ENCODE measurements at places on chromosomes 7 and 10.

- no peak for DNase-seq
Observed at GRCh38 chr7:44633254-44634186, 27.1 kb downstream of the OGDH start.

DNA sequence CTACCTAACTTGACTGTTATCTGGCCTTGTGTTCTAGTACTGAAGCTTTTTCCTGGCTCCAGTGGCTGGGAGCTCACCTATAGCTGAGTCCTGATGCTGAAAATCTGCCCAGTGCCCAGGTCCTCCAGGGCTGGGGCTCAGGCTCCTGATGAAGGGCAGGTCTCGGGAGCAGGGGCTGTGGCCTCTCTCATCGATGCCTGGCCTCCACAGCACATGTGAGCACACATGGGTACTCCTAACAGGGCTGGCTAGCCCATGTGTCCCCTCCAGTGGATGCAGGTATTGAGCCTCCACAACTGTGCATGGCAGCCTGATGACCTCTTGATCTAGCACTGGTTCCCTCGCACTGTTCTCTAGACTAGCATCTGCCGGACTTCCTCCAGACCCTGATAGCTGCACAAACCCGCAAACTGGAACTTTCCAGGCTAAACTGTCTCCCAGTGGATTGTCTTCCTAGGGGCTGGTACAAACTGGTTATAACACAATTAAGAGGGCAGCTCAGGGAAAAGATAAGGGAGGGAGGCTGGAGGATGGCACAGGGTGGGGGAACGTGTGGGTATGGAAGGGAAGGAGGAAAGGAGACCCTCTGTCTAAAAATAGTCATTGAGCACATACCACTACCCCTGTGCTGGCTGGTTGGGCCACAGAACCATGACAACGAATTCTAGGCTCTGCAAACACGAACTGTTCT is 35.1 kb downstream of the PLAC9 start:
- DNase-seq, result no peak

DNA sequence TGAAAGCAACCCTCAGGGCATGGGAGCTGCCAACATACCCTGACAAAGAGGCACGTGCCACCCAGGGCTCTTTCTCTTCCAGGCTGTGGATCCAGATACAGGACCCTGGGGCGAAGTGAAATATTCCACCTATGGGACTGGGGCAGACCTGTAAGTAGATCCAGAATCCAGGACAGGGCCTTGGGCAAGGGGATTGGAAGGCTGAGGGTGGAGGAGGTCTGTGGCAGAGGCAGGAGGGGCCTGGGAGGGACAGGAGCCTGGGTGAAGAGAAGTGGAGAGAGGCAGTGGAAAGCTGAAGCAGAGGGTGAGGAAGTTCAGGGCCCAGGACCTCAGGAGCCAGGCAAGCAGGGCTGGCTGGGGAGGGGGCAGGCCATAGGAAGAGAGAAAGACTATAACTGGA is 13.8 kb downstream of the LRIT2 start:
- DNase-seq, result no peak

DNA sequence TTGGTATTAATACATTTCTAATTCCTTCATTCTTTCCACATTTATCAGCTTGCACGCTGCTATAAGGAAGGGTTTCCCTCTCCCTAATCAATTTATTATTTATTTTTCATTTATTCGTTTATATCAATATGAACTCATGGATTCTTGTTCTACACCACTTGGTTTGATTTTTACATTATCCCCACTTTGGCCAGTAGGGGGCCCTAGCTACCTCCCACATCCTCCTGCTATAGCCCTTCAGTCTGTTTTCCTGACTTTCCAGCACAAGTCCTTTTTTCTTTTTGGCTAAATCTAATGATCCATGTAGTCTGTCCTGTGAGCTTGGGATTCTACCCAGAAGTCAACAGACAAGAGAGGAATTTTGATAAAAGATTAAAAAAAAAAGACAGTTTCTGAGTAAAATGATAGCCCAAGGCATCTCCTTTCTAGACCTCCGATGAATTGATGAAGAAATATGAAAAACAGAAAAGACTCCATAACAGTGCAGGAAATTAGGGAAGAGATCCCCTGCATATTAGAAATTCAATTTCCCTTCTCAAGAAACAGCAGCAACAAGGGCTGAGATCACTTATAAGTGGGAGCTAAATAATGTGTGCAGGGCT is 47.7 kb downstream of the LYZL2 start:
- no peak for DNase-seq

DNA sequence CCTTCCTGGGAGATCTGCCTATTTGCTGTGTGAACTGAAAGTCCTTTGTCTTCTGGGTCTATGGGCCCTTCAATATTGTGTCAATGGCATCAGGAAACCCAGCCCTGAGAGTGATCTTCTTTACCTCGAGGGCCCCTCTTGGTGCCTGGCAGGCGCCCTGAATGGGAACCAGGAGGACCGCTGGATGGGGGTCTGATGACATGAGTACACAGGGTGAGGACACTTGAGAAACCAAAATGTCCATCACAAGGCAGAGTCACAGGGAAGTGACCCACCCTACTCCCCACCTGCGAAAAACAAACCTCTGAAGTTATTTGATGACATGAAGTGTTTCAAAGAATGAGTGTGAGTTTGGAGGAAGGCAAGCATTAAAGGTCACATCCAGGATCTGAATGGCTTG is 17.3 kb downstream of the SFTPA1 start:
- DNase-seq, result no peak

- DNase-seq, result no peak
Observed at GRCh38 chr7:129719980-129720732, 108.6 kb downstream of the NRF1 start.

DNA sequence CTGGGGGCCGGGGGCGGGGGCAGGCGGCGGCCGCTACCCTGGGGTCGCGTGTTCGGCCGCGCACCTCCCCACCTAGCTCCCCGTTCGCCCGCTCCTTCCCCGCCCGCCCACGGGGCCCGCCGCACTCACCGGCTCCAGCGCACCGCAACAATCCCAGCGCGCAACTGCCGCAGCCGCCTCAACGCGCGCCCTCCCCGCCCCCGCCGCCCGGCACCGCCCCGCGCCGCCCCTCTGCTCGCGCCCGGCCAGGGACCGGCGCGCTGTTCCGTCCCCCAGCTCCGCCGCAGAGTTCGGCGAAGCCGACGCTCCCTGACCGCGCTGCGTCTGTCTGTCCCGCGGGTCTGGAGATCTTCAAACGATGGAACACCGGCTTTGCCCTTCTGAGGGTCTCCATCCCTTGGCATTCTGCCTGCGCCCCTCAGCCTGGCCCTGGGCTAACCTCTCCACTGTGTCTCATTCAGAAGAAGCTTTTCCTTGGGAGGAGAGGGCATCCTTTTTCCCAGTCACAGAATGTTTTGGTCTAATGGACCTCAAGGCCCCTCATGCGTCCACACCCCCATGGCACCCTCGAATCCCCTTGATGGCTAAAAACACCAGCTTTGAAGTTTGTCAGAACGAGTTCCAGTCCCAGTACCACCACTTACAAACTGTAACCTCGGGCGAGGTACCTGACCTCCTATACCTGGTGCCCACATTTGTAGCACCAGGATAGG is at the start of gene NT5C2:
NT5C2 (minus strand) TSS at position 166 of the 713 bp plus-strand sequence. CDS start 18,314 bp downstream, outside the sequence.
- no peak for DNase-seq

DNA sequence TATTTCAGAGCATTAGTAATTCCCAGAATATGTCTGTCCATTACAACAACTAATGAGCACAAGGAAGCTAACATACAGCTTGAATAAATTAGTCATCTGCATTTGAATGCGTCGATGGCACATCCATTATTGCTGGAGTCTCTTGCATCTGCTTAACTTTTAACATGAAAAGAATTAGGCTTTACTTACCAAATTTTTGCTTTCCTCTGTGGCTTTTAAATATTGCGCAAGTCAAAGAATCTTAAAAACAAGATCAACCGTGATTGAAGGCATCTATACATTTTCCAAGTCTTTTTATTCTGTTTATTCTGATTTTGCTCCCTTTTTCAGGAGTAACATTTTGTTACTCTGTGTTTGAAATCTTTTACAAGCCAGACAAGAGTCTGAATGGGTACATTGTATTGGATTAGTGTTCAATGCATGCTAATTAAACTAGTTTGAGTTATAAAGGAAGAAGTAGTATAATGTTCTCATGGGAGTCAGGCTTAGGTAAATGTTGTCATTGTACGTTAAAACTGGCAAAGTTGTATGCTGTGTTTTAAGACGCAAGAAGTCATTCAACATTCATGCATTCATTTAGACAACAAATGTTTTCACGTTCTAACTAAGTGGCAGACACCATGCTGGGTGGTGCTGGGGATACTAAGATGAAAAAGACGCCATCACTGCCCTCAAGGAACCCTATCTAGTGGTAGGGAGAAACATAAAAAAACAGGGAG is 4.0 kb upstream of the CACNB2 start:
- DNase-seq, result no peak

Measured in iPS DF 6.9 (cell line).